ENCODE measurements at places on chromosomes 6 and 20.

DNA sequence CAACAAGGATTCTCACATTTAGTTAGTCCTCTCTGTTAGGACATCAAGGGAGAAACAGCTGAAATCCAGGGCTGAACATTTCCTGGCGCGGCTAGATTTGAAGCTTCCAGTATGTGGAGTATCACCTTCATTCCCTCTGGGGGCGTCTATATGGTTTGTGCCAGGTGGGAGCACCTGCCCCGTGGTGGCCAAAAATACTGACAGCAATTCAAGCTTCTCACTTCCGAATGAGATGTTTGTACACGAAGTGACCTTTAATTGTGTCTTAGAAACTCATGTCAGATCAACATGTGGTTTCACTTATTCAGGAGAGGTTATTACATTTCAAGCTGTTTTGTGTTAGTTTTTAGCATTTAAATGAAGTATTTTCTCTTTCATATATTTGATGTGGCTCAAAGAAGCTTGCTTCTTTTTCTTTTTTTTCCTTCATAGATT is 67.3 kb upstream of the ZNF217 start:
- no peak for DNase-seq

DNA sequence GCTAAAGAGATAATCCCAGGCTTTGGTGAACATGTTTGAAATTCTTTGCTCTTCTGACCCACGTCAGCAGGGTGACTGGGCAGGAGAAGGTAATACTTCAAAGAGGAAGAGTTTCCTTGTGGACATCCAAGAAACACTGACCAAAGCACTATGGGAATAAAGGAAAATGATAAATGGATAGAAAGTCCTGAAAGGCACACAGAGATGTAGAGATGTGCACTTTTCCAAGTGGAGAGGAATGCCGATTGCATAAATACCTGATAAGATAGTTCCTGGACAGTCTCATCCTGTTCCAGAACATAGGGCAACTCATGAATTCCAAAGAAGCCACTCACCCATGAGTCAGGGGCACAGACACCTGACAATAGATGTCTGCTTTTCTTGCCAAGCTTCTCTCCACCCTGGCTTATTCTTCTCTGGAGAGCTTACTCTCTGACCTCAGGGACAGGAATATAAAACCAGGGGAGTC is 191.3 kb upstream of the FOXA2 start:
- no peak for DNase-seq

DNA sequence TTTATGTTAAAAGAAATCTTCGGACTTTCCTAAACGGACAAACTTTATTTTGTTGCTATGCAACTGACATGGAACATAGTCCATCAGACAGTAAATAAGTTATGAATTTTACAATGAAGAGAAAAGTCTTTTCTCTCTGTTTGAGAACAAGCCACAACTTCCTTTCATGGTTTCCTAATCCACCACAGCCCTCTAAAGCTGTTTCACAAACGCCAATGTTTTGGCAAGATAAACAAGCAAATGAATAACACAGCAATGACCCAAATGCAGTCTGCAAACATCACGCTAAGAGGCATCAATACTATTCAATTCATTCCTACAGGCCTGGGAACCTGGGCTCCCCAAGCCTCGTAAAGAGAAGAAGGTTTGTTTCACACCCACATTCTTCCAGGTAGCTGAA is 60.4 kb downstream of the HAO1 start:
- no peak for DNase-seq

DNA sequence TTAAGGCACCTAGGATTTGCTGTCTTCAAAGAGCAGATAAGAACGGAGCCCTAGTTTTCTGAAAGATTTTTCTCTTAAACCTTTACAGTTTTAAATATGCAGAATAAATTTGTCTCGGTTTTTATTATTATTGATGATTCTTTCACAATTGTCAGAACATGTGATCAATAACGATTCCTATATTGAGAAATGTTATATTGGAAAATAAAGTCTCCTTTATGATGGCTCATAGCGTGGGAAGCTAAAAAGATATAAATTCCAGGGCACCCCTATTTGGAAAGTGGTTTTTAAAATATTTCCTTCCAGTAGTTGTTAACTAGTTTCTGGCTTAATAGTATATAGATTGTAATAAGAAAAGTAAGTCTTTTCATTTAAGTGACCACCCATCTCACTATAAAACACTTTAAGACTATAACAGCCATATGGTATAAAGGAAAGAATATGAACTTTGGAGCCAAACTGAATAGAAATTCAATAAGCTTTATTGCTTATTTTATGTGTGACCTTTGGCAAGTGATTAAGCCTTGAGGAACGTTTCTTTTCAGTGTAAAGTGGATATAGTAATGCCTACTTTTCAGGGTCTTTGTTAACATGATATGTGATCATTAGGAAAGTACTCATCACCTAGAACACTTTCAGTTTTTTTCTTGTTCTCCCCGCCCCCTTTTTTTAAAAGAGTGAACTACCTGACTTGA is 369.6 kb downstream of the LAMA2 start:
- no peak for DNase-seq

GRCh38 chr6:151014404-151015100 is 149.1 kb downstream of the MTHFD1L start:
- DNase-seq = peak; percentile 33

- no peak for DNase-seq
Measured at GRCh38 chr20:21517566-21518277, 3.9 kb upstream of the NKX2-2 start.

DNA sequence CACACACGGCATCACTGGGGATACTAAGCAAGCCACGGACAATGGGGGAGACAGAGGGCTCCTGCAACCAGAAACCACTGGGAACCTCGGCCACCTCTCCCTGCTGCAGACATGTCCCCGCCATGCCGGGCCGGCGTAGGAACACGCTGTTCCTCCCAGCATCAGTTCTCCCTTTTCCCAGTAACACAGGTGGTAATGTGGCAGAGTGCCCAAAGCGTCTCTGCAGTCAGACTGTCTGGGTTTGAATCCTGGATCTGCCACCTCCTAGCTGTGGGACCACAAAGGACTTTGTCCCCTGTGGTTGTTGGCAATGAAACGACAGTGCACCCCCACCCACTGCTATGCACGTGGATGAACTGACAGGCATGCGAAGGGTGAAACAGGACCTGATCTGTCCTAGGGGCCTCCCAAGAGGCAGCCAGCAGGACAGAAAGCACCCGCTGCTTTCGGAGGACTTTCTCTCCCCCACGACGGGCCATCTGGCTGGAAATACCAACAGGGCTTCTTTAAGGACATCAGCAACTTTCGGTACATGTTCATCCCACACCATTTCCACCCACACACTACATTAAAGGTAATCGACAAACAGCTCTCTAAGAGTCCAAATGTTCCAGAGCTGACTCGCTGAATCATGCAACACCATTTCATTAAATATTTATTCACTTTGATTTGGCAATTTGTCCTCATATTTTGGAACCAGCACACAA is 74.1 kb downstream of the SULF2 start:
- no peak for DNase-seq

Data from activated CD4-positive, alpha-beta T cell treated with anti-CD3 and anti-CD28 coated beads, Interleukin-2, amount 50 U/mL, for 24 hours (primary cell).